ENCODE measurements at places on chromosomes 12 and 14.

GRCh38 chr12:23555180-23555824 lies 394.2 kb downstream of the SOX5 start:
- DNase-seq: no peak

DNA sequence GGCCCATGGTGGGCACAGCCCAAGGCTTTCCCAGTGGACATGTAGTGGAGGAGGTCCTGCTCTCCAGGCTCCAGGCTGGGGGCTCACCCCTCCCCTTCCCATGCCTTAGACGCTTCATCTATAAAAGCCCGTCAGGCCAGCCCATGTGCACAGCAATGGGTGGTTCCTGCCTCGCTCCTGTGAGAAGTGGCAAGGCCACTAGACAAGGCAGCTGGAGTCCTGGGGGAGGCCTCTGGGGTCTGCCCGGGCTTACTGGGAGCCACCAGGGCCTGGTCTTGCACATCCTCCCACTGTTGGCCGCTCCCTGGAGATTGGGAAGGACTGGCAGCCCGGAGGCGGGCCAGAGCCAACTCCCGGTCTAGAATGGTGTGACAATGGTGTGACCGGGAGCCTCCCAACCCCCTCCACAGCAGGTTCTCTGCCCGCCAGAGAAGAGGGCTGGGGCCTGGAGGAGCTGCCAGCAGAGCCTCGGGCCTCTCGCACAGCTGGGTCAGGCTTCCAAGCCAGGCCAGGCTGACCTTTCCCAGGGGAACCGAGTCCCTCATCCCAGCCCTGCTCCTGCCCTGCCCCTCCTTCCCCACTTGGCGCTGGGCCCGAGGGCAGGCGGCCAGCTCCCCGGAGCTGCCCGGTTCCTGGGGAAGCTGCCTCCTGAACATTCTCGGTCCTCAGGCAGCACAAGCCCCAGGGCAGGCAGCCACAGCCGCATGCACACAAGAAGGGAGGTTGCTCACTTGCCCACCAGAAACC lies 97.9 kb downstream of the RFLNA start:
- peak; percentile 69 for DNase-seq

DNA sequence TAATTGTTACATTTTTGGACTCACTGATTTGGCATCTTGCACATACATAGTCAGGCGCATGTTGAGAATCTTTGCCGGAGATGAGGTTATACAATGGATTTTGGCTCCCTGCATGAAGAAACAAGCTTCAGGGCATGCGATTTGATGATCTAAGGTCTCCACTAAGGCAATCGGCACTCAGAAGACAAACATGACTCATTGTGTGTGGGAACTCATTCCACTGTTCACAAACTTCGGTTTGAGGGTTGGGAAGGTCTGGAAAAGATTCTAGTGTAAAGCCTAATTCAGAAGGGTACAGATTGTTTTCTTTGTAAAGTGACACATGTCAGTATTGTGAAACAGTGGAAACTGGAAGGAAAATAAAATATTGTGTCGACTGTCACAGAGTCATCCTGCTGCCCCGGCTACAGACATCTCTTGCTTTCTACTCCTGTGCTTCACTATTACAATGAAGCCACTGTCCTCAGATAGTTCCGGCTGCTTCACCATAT lies 192.6 kb upstream of the HMGA2 start:
- DNase-seq: peak; percentile 98

DNA sequence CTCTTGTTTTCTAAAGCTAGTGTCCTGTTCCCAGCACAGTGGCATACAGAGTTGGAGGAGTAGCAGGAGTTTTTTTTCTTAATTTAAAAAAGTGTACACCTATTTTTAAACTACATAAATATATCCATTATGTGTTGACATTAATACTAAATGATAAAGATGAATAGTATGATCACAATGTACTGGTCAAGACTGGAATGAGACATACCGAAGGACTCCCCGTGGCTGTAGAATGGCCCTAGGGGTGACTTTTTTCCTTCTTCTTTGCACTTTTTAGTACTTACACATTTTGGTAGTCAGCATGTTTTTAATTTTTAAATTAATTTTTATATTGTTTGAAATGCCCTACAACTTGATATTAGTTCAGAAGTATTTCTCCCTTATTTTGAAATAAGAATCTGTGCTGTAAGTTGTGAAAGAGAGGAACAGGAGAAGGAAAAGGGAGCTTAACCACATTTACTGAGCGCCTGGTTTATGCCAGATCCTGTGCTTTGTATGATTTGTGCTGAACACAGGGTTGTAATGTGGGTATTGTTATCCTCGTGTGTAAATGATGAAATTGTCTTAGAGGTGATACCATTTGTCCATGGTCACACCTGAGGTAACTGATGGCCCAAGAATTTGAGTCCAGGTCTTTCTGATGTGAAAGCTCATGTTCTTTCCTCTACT lies 136.5 kb downstream of the TGFB3 start:
- no peak for DNase-seq

GRCh38 chr12:131589966-131590365 lies 120.9 kb upstream of the SFSWAP start:
- no peak for DNase-seq

GRCh38 chr12:46653311-46653710 lies 172.5 kb downstream of the SLC38A4 start:
- no peak for DNase-seq

DNA sequence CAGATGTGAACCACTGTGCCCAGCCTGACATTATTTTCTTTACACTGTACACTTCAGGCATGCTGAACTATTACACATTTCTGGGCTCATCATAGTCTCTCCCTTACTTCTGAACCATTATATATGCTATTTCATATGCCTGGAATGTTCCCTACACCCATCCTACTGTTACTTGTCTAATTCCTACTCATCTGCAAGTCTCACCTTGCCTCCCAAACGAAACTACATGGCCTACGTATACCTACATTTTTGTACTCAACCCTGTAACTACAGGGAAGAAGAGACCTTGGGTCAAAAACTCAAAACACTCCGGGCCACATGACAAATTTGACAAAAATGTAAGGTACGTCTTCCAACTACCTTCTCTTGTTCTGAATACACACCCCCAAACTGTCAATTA lies 9.5 kb upstream of the EEA1 start:
- no peak for DNase-seq

GRCh38 chr14:59595071-59595470 lies 18.5 kb upstream of the CCDC175 start:
- DNase-seq: no peak

DNA sequence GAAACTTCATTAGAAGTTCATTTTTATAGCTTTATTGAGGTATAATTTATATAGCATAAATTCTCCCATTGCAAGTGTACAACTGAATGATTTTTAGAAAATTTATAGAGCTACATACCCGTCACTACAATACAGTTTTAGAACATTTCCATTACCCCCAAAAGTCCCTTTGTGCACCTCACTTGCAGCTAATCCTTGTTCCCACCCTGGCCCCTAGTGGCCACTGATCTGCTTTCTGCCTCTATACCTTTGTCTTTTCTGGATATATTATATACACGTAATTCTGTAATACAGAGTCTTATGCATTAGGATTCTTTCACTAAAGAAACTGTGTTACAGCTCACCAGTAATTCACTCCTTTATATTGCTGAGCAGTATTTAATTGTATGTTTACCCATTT lies 145.1 kb upstream of the DIO2 start:
- peak; percentile 17 for DNase-seq

DNA sequence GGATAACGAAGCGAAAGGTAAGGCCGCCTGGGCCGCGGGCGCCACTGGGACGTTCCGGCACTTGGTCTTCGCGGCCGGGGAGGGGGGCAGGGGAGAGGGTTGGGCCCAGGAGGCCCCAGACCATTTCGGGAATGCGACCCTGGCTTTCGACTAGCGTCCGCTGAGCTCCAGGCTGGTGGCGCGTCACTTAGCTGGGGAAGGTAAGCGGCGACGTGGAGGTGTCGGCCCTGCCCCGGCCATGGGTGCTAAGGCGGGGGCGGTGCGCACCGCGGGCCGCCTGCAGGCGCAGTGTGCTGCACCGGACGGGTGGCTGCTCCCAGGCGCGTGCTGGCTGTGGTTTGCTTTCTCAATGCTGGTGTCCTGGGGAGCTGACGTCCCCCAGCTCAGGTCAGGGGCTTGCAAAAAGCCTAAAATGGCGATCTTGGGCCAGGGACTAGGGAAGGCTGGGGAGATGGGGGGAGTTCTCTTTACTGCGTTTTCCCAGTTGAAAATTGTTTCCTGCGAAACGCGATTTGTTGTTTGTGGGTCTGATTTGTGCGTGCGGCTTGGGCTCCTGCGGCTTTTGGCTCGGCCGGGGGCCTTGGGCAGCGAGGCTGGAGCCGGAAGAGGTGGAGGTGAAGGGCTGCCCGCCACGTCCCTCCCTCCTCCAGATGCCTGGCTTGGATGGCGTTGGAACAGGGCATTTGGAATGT lies 1.2 kb downstream of the HOXC10 start:
- no peak for DNase-seq

- DNase-seq: no peak
Observed at GRCh38 chr14:69443296-69443805, 41.2 kb upstream of the PLEKHD1 start.

DNA sequence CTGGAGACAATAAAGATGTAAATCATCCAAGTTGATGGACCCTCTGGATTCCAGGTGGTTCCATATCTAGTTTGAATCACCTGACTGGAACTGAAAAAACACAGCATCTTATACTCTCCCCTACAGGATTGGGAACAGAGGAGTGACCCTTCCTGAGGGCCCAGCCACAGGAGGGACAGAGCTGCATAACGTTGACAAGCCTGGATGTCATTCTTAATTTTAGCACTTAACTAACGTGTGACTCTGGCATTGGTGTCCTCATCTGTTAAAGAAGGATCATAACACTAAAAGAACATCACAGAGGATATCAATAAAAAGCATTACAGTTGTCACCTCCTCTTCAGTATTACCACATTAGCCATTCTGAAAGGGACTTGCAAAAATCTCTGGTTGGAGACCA lies 47.7 kb downstream of the STON2 start:
- no peak for DNase-seq

GRCh38 chr14:64680714-64681065 lies 23.5 kb upstream of the PLEKHG3 start:
- DNase-seq: no peak

Data from fibroblast of lung (primary cell).